Aorta (tissue), 5 donors: ENCODE measurements at places on chromosomes 5 and 9. TPM values are rescaled to one million over a fixed set of nuclear protein-coding genes. Genes with fewer than 3 reads are reported as not detected.

Gene IFNB1
- not detected for polyA plus RNA-seq

Gene FAM78A
- polyA plus RNA-seq = 0.59 TPM

Gene GADD45G
- 30.4 TPM for polyA plus RNA-seq

Gene HMCN2
- polyA plus RNA-seq = 1.4 TPM

Gene PPP1R26
- 10.3 TPM for polyA plus RNA-seq

Gene BARX1
- polyA plus RNA-seq = not detected

Gene ZNF354B
- polyA plus RNA-seq = 2.3 TPM

Gene CFAP157
- polyA plus RNA-seq = not detected

Gene NEURL1B
- polyA plus RNA-seq = 1.9 TPM

Gene CARD9
- 1.4 TPM for polyA plus RNA-seq

Gene GIN1
- 5.0 TPM for polyA plus RNA-seq

Gene PDGFRB
- polyA plus RNA-seq = 44.0 TPM

Gene ADAMTS19
- 0.79 TPM for polyA plus RNA-seq

Gene SOHLH1
- polyA plus RNA-seq = not detected

Gene SLC6A7
- polyA plus RNA-seq = 0.41 TPM

Gene PCDHA2
- polyA plus RNA-seq = not detected

Gene CTSV
- polyA plus RNA-seq = not detected

Gene EGFL7
- 13.1 TPM for polyA plus RNA-seq

Gene ARHGEF28
- 7.5 TPM for polyA plus RNA-seq

Gene ENTPD2
- polyA plus RNA-seq = not detected

Gene ORM2
- polyA plus RNA-seq = not detected

Gene FOXD1
- 0.25 TPM for polyA plus RNA-seq

Gene MACROH2A1
- polyA plus RNA-seq = 113 TPM

Gene UBE2QL1
- polyA plus RNA-seq = 0.43 TPM

Gene LCN15
- 0.88 TPM for polyA plus RNA-seq

Gene STPG3
- polyA plus RNA-seq = not detected

Gene SV2C
- not detected for polyA plus RNA-seq

Gene TRPM3
- 1.8 TPM for polyA plus RNA-seq

Gene TMED9
- polyA plus RNA-seq = 124 TPM

Gene FGF1
- polyA plus RNA-seq = 44.2 TPM

Gene HRCT1
- 17.4 TPM for polyA plus RNA-seq

Gene TOPORS
- polyA plus RNA-seq = 7.8 TPM
